ENCODE measurements at places on chromosomes 2 and 18.

DNA sequence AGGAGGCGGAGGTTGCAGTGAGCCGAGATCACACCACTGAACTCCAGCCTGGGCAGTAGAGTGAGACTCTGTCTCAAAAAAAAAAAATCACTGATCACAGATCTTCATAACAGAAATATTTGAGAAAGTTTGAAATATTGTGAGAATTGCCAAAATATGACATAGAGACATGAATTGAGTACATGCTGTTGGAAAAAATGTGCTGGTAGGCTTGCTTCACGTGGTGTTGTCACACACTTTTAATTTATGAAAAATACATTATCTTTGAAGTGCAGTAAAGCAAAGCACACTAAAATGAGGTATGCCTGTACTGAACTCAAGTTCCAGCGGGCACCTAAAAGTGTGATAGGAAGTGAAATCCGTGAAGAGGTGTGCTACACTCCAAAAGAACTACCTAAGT lies 152.6 kb downstream of the TMEFF2 start:
- DNase-seq, result no peak

- no peak for DNase-seq
Observed at GRCh38 chr2:72389447-72389846, 241.8 kb upstream of the CYP26B1 start.

GRCh38 chr2:231367178-231367577 lies 28.3 kb upstream of the B3GNT7 start:
- DNase-seq, result no peak

- no peak for DNase-seq
Observed at GRCh38 chr2:41204315-41204714, 752.4 kb upstream of the SLC8A1 start.

DNA sequence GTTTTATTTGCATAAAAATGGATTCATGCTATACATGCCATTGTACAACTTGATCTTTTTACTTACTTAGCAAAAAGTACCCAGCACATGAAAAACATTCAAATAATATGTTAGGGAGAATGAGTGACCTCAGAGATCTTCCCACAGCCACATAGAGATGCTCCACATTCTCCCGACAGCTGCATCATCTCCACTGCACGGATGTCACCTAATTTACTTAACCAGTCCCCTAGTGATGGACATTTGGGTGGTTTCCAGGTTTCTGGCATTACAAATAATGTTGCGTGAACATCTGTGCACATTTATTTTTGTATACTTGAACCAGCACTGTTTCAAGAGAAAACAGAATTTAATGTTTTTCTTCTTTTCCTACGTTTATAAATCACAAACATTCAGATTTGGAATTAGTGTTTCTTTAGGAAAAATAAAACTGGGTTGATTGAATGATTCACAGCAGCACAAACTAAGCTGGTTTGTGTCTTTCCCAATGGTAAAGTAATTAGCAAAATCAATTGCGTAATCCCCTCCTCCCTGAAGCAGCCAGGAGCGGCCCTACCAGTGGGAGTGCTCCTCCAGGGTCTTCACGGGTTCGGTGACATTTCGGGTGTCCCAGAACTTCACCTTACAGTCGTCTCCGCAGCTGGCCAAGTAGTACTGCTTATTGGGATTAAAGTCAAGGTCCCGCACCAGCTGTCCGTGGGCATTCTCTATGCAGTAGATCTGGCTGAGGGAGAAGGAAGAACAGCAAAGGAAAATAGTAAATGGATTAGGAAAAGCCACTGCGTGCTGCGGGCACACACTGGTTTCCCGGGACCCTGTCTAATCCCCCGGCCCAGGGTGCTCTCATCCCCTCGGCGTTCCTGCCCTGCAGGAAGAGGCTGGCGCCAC lies 183.9 kb downstream of the EIPR1 start:
- no peak for DNase-seq

GRCh38 chr2:138831691-138832090 lies 51.5 kb upstream of the NXPH2 start:
- DNase-seq, result no peak
